ENCODE measurements at places on chromosomes 5 and 9. TPM values are rescaled to one million over a fixed set of nuclear protein-coding genes. Genes with fewer than 3 reads are reported as not detected.

The ENTREP1 gene
- 24.5 TPM for polyA plus RNA-seq

The TRAF1 gene
- 4.4 TPM for polyA plus RNA-seq

The PTGES gene
- polyA plus RNA-seq = 0.63 TPM

The PCDHAC1 gene
- polyA plus RNA-seq = 0.04 TPM

The SPATA31E1 gene
- not detected for polyA plus RNA-seq

The ADRB2 gene
- polyA plus RNA-seq = 0.41 TPM

The PCDHGC5 gene
- 0.19 TPM for polyA plus RNA-seq

The SLU7 gene
- polyA plus RNA-seq = 30.9 TPM

- no peaks in the 10 kb centered on the region for H3K27me3 ChIP-seq
- H3K4me3 ChIP-seq = no peak overlapping the region
- H3K27ac ChIP-seq = no peak overlapping the region
- DNase-seq = no peak
- no peaks in the 10 kb centered on the region for H3K4me1 ChIP-seq
These were observed 818.2 kb downstream of the TLR4 start for GRCh38 chr9:118522093-118523028.

- H3K36me3 ChIP-seq = no peaks in the 10 kb centered on the region
- DNase-seq = no peak
- no peaks in the 10 kb centered on the region for H3K4me1 ChIP-seq
- H3K27ac ChIP-seq = no peak overlapping the region
- no peak overlapping the region for H3K4me3 ChIP-seq
These were observed 489.9 kb downstream of the PSAT1 start for GRCh38 chr9:78786794-78787193.

GRCh38 chr5:141529002-141529401, 40.1 kb downstream of the PCDHGC5 start:
- no peak overlapping the region for H3K4me3 ChIP-seq
- H3K36me3 ChIP-seq = no peaks in the 10 kb centered on the region
- H3K4me1 ChIP-seq = peaks cover 2% of the 10 kb centered on the region
- peak; percentile 60 for DNase-seq

DNA sequence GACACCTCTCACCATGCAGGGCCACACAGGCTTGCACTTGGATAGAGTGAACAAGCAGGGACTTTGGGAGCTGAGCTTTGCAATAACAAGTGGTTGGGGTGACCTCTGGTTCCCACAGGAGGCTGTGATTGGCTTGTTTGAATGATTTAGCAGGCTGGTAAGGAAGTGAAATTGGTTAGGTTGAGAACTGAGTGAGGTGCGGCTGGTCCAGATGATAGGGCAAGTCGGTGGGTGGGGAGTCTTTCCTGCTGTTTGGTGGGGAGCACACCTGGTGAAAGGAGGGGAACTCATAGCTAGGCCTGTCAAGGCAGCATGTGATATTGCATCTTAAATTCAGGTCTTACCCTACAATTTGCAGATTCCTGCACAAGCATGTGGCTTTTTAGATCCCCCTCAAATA, 794.6 kb upstream of the ZNF608 start:
- H3K4me1 ChIP-seq = no peaks in the 10 kb centered on the region
- DNase-seq = no peak
- no peaks in the 10 kb centered on the region for H3K27me3 ChIP-seq
- H3K27ac ChIP-seq = no peak overlapping the region
- H3K4me3 ChIP-seq = no peak overlapping the region

GRCh38 chr9:113471566-113471965, 8.0 kb downstream of the RGS3 start:
- no peak overlapping the region for H3K4me3 ChIP-seq
- H3K27me3 ChIP-seq = no peaks in the 10 kb centered on the region
- no peaks in the 10 kb centered on the region for H3K4me1 ChIP-seq
- DNase-seq = no peak

DNA sequence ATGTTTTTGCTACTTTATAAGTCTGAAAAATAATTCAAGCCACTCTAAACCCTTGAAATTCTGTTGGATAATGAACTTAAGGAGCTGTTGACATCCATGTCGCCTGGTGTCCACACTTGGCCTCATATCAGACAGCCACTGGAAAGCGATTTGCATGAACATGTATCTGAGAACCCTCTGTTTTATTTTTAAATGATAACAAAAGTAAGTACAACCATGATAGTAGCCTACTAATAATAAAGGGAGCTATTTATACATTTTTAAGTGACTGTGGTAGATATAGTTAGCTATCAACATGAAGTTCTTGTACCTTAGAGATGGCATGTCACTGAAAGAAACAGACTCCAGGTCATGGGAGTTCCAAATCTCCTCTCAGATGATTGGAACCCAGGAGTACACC, 53.3 kb downstream of the PLCXD3 start:
- no peak overlapping the region for H3K27ac ChIP-seq
- no peak for DNase-seq
- H3K36me3 ChIP-seq = no peaks in the 10 kb centered on the region
- no peaks in the 10 kb centered on the region for H3K4me1 ChIP-seq
- no peaks in the 10 kb centered on the region for H3K27me3 ChIP-seq
- H3K4me3 ChIP-seq = no peak overlapping the region

DNA sequence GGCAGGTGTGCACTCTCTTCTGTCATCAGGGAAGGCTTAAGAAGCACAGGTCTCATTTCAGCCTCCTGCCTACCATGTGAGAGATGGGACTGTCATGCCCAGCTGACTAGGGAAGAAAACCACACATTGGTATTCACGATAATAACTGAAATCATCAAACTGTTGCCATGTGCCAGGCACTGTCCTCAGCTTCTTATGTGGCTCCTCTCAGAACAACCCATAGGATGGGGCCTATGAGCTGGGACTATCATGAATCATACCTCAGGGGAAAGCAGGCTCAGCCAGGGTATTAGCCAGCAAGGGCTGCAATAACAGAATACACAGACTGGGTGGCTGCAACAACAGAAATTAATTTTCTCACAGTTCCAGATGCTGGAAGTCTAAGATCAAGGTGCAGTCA, 3.3 kb downstream of the AFAP1L1 start:
- no peak overlapping the region for H3K27ac ChIP-seq
- DNase-seq = no peak
- H3K4me1 ChIP-seq = peaks cover 2% of the 10 kb centered on the region
- no peak overlapping the region for H3K4me3 ChIP-seq
- no peaks in the 10 kb centered on the region for H3K27me3 ChIP-seq
- no peaks in the 10 kb centered on the region for H3K36me3 ChIP-seq

- no peak overlapping the region for H3K27ac ChIP-seq
- no peak overlapping the region for H3K4me3 ChIP-seq
- no peak for DNase-seq
- H3K4me1 ChIP-seq = no peaks in the 10 kb centered on the region
These were observed 100.8 kb upstream of the DHFR start for GRCh38 chr5:80755626-80756025.

- no peak overlapping the region for H3K4me3 ChIP-seq
- H3K27me3 ChIP-seq = no peaks in the 10 kb centered on the region
- H3K36me3 ChIP-seq = no peaks in the 10 kb centered on the region
- DNase-seq = no peak
- no peaks in the 10 kb centered on the region for H3K4me1 ChIP-seq
These were observed 25.8 kb downstream of the CDC25C start for GRCh38 chr5:138305797-138306196.

DNA sequence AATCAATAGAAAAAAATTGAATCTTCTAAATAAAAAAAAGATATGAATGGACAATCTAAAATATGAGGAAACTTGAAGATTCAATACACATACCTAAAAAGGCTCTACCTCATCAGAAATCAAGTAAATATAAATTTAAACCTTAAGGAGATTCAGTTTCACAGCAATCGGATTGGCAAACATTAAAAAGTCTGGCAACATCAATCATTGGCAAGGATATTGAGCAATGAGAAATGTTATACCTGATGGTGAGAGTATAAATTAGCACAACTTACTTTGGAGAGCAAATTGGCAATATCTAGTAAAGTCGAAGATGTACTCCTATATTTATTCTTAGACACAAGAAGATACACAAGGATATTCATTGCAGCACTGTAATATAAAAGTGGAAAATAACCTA, 274.3 kb upstream of the EFNA5 start:
- H3K36me3 ChIP-seq = no peaks in the 10 kb centered on the region
- DNase-seq = no peak
- no peaks in the 10 kb centered on the region for H3K4me1 ChIP-seq
- no peak overlapping the region for H3K4me3 ChIP-seq
- no peaks in the 10 kb centered on the region for H3K27me3 ChIP-seq

GRCh38 chr5:59712836-59713497, 180.6 kb downstream of the PDE4D start:
- no peaks in the 10 kb centered on the region for H3K36me3 ChIP-seq
- no peaks in the 10 kb centered on the region for H3K27me3 ChIP-seq

- H3K4me1 ChIP-seq = peaks cover 1% of the 10 kb centered on the region
- no peak overlapping the region for H3K4me3 ChIP-seq
- H3K27ac ChIP-seq = peak overlapping the region; percentile 52
- H3K27me3 ChIP-seq = no peaks in the 10 kb centered on the region
- DNase-seq = no peak
These were observed 235.8 kb upstream of the VLDLR start for GRCh38 chr9:2385746-2386145.

GRCh38 chr9:77648234-77649108, at the start of gene GNA14:
Gene GNA14, minus strand, starts transcription at chr9:77648322. Its CDS starts 529 bp downstream, at chr9:77647793.
- no peaks in the 10 kb centered on the region for H3K27me3 ChIP-seq
- H3K4me1 ChIP-seq = peaks cover 8% of the 10 kb centered on the region
- no peaks in the 10 kb centered on the region for H3K36me3 ChIP-seq
- H3K4me3 ChIP-seq = peak within 1 kb of the TSS; percentile 52

DNA sequence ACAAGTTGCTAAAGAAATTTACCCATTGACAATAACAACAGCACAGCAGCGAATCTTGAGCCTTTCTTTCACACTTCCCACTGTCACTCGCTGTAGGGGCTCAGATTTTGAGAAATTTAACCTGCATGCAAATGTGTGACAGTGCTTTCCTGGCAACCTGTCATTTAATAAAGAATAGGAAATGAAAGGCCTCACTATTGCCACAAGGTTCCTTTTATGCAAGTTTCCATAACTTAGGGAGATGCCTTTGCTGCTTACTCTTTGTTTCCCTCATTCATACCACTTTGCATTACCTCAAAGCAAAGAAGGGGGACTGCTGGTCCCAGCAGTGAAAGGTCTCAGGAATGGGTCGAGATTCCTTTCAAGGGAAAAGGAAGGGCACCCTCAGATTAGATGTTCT, 49.5 kb downstream of the PTCD2 start:
- no peak overlapping the region for H3K27ac ChIP-seq
- H3K27me3 ChIP-seq = no peaks in the 10 kb centered on the region
- H3K4me1 ChIP-seq = no peaks in the 10 kb centered on the region
- no peak overlapping the region for H3K4me3 ChIP-seq
- no peaks in the 10 kb centered on the region for H3K36me3 ChIP-seq

- peak; percentile 34 for DNase-seq
- H3K36me3 ChIP-seq = no peaks in the 10 kb centered on the region
- H3K27ac ChIP-seq = no peak overlapping the region
- H3K4me1 ChIP-seq = peaks cover 2% of the 10 kb centered on the region
- no peak overlapping the region for H3K4me3 ChIP-seq
These were observed 38.9 kb upstream of the DAB2IP start for GRCh38 chr9:121612511-121612998.

DNA sequence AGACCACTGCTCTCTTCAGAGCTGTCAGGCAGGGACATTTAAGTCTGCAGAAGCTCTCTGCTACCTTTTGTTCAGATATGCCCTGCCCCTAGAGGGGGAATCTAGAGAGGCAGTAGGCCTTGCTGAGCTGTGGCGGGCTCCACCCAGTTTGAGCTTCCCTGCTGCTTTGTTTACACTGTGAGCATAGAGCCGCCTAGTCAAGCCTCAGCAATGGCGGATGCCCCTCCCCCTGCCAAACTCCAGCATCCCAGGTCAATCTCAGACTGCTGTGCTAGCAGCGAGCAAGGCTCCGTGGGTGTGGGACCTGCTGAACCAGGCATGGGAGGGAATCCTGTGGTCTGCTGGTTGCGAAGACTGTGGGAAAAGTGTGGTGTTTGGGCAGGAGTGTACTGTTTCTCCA, 59.9 kb downstream of the CAVIN4 start:
- no peaks in the 10 kb centered on the region for H3K36me3 ChIP-seq
- H3K4me1 ChIP-seq = peaks cover 8% of the 10 kb centered on the region
- no peaks in the 10 kb centered on the region for H3K27me3 ChIP-seq
- H3K4me3 ChIP-seq = no peak overlapping the region

DNA sequence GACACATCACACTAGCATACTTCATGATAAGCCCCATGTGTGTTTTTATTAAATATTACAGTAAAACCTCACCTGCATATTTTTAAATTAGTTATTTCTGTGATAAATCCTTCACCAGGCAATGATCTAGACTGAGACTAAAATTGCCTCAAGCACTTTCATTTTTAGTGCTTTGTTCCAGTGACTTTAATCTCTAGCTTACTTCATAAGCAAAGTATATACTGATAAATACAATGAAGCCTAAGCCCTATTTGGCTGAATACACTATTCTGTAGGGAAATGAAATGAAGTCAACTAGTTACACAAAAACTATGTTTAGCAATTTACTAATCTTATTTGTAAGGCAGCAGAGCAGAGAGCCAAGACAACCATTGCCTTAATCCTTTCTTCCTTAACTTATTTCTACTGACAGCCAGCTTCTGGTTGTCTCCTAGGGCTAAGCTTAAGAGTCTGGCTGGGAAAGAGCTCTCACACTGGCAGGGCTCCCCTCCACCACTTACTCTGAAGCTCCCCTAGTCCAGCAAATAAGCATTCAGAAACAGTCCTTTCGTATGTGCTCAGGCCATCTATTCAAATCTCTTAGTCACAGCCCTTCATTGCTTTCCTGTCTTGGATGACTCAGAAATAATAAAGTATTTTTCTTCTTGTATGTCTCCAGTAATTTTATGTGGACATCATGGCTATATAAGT, 31.4 kb upstream of the MTAP start:
- no peaks in the 10 kb centered on the region for H3K36me3 ChIP-seq
- H3K27ac ChIP-seq = no peak overlapping the region
- no peak overlapping the region for H3K4me3 ChIP-seq
- H3K27me3 ChIP-seq = peaks cover 4% of the 10 kb centered on the region

DNA sequence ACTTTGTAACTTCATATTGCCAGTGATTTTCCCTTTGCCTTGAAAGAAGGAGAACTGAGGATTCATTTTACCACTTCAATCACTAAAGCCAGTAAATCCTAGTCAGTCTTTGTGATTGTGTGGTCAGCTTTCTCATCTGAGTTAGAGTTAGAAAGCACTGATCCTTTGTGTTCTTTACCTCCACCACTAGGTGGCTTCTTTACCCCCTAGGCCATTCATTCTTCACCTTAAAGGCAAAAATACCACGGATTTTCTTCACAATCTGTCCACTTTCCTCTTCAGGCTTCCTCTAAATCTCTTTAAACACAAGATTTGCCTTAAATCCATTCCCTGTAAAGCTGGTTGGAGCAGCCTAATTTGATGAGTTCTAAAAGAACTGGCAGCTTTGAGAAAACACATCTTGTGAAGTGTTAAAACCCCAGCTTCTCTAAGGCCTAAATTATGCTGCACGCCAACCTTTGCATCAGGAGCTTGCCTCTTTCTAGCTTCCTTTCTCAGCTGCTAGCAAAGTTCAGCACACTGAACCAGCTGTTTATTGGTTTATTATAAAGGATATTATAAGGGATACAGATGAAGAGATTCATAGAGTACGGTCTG, 20.4 kb downstream of the BDP1 start:
- H3K27ac ChIP-seq = no peak overlapping the region
- H3K27me3 ChIP-seq = no peaks in the 10 kb centered on the region
- DNase-seq = no peak
- H3K36me3 ChIP-seq = no peaks in the 10 kb centered on the region

- H3K27me3 ChIP-seq = no peaks in the 10 kb centered on the region
- H3K4me1 ChIP-seq = peaks cover 17% of the 10 kb centered on the region
- no peak for DNase-seq
- H3K4me3 ChIP-seq = no peak overlapping the region
- no peak overlapping the region for H3K27ac ChIP-seq
- H3K36me3 ChIP-seq = no peaks in the 10 kb centered on the region
These were observed 295.2 kb downstream of the ARHGAP26 start for GRCh38 chr5:143065185-143065965.

Measured in ovary (tissue), 10 donors.